ENCODE measurements at places on chromosomes 1 and 21.

DNA sequence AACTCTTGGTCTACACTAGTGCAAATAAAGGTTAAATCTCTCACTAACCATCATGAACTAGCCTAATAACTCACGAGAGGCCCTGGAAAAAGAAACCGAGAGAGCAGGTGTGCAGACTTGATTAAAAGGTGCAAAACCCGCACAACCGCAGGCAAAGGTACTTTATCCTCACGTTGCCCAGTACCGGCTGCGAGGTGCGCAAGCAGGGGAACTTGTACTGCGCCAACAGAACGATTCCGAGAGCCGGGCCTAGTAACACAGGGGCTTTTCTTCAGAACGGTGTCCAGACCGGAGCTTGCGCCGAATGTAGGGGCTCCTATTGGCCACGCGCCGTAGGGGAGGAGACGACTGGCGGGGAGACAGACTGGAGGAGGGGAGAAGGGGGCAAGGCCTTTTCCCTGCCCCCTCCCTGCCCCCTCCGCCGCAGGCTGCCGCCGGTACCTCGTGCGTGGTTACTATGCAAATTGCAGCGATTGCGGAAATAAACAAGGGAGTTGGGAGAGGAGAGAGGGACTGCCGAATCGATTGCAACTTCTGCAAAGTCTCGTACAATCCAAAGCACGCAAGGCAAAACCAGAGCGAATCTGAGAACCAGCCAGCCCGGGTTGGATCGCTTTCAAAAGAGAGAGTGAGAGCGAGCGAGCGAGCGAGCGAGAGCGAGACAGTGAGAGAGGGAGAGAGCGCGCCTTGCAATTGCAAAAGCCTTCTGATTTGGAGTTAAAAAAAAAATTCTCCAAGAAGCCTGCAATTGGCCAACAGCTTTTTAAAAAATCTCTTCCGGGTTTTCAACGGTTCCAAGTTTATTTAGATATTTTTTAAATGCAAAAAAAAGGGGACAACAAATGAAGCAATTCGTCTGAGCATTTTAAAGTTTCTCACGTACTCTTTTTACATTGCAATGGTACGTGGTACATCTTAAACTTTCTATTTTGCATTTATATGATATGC is 5.4 kb upstream of the NFIA start:
- peak overlapping the region; percentile 92 for H3K27ac ChIP-seq
- no peaks in the 10 kb centered on the region for H3K27me3 ChIP-seq
- H3K4me3 ChIP-seq: peak overlapping the region; percentile 50
- peaks cover 50% of the 10 kb centered on the region for H3K4me1 ChIP-seq
- peak; percentile 84 for DNase-seq

- H3K36me3 ChIP-seq: no peaks in the 10 kb centered on the region
- H3K4me3 ChIP-seq: no peak overlapping the region
- peak overlapping the region; percentile 60 for H3K27ac ChIP-seq
- DNase-seq: no peak
- H3K27me3 ChIP-seq: no peaks in the 10 kb centered on the region
Measured at GRCh38 chr1:92975551-92976232, 14.4 kb upstream of the DIPK1A start.

GRCh38 chr1:218025454-218025853 is 259.6 kb upstream of the RRP15 start:
- no peak overlapping the region for H3K4me3 ChIP-seq
- DNase-seq: no peak
- no peaks in the 10 kb centered on the region for H3K27me3 ChIP-seq
- H3K4me1 ChIP-seq: no peaks in the 10 kb centered on the region
- H3K27ac ChIP-seq: no peak overlapping the region

DNA sequence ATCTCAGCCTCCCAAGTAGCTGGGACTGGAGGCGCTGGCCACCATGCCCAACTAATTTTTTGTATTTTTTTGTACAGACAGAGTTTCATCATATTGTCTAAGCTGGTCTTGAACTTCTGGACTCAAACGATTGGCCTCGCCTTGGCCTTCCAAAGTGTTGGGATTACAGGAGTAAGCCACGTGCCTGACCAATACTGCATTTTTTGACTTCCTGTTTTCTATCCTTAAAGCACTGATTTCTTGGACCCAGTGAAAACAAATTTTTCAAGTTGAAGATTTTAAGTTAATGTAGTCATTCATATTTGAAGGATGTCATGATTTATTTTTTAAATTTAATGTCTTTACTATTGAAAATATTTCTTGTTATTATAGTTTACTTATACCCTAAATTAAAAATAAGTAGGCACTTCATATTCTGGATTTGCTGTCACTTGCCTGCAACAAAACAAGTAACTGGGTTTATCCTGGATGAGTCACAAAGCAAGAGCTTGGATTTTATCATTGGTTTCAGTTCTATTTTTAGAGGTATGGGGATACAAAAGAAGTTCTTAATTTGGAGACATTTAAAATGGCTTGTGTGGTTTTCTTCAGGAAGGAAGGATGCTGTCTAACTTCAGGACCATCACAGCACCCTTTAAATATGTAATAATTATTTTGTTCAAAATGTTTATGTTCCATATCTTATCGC is 2.2 kb upstream of the VPS45 start:
- DNase-seq: no peak
- H3K36me3 ChIP-seq: peaks cover 9% of the 10 kb centered on the region
- peaks cover 17% of the 10 kb centered on the region for H3K4me1 ChIP-seq
- peak overlapping the region; percentile 17 for H3K27ac ChIP-seq
- no peaks in the 10 kb centered on the region for H3K27me3 ChIP-seq

GRCh38 chr1:162708286-162708685 is 76.0 kb downstream of the DDR2 start:
- no peak for DNase-seq
- no peaks in the 10 kb centered on the region for H3K36me3 ChIP-seq
- H3K4me1 ChIP-seq: no peaks in the 10 kb centered on the region
- H3K27ac ChIP-seq: no peak overlapping the region
